Fibroblast of skin of abdomen (primary cell): ENCODE measurements at places on chromosomes 2 and 18.

- no peak for DNase-seq
Measured at GRCh38 chr2:208491641-208492040, 85.0 kb downstream of the PTH2R start.

DNA sequence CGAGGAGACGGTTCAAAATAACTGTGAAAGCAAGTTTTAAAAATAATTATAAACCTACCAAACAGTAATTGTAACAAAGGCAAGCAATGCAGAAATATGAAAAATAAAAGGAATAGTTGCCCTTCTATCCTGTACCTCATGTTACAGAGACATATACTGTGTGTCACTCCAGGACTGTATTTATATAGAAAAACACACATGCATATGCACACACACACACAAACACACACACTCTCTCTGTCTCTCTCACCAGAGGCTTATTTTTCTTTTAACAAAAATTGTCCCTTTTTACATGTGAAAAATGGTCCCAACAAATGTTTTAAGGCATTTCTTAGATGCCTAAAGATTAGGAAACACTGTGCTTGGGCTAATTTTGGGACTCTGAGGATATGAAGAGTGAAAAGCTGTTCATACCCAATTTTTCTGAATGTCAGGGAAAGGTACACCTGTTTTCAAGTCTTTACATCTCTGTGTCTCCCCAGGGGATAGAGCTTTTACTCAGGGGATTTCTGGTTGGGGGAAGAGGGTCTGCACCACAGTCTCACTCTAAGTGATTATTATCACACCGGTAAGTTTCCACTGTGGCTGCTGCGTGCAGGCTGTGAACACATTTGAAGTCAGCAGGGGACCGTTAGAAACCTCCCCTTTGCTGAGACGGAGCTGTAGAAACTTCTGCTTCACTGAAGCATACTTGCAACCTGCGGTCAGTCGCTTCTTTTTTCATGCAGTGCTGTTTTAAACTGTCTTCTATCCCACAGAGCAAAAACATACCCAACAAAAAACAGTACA is 51.4 kb upstream of the SPAG16 start:
- DNase-seq = no peak

DNA sequence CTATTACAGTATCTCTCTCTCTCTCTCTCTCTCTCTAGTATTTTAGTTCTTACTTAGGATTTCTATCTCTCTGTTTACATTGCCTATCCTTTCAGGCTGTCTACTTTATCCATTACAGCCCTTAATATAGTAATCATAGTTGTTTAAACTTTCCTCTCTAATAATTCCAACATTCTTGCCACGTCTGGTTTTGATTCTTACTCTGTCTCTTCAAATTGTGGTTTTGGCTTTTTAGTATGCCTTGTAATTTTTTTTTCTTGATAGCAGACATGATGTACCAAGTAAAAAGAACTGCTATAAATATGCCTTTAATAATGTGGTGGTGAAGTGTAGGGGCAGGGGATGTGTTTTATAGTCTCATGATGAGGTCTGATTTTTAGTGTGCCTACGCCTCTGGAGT is 1809.5 kb upstream of the CELF4 start:
- peak; percentile 46 for DNase-seq

DNA sequence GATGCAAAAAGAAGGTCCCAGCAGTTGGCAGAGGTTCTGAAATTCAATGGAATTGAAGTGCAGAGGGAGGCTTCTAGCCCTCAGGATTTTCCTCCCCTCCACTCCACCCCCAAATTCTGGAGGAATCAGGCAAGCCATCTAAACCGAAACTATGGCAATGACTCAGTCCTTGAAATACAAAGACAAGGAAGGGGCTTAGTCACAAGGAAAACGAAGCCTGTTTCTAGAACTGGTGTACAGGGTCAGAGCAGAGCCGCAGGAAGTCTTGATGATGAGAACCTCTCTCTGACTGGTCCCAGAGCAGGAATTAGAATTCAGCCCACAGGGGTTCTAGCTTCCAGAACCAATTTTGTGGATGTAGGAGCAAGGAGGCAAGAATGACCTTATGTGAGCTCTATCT is 111.7 kb upstream of the SCN1A start:
- peak; percentile 90 for DNase-seq

DNA sequence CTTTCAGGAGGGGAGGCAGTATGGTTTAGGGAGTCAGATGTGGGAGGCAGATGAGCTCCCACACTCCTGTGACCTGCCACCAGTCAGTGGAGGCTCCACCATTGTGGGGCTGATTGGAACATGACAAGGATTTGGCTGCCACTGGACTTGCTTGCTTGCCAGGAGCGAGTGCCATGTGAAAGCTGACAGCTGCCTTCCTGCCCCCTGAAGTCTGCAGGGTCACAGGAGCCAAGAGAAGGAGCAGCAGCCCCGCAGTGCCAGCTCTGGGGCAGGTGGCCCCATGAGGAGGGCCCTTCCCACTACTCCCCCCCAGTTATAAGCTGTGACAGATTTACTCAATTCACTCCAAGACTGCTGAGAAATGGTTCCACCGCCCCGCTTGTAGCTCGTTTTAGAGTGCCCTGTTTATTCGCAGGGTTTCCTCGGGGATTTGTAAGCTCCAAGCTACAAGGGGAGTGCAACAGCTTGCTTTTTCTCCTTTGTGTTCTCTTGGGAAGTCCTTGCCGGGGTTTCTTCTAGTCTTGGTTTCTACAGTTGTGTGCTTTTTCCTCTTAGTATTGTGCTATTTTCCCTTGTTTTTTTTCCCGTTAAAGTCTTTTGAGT is 414.3 kb downstream of the MEIS1 start:
- no peak for DNase-seq

DNA sequence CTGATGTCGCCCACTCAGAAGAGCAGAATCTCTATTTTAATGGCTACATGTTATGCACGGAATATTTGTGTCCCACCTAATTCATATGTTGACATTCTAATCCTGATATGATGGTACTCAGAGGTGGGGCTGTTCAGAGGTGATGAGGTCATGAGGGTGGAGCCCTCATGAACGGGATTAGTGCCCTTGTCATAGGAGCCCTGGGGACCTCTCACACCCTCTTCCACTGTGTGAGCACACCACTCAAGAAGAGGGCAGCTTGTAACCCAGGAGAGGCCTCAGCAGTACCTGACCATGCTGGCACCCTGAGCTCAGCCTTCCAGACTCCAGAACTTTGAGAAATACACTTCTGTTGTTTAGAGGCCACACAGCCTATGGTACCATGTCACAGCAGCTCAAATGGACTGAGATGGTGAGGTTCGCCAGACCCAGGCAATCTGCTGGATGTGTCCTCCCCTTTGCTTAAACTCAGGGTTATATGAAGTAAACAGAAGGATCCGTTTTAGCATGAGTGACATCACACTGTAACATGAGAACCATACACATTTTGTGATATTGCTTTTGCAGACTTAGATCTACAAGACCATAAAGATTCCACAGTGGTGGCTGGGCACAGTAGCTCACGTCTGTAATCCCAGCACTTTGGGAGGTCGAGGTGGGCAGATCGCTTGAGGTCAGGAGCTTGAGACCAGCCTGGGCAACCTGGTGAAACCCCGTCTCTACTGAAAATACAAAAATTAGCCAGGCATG is 48.7 kb downstream of the ATOH8 start:
- peak; percentile 43 for DNase-seq

DNA sequence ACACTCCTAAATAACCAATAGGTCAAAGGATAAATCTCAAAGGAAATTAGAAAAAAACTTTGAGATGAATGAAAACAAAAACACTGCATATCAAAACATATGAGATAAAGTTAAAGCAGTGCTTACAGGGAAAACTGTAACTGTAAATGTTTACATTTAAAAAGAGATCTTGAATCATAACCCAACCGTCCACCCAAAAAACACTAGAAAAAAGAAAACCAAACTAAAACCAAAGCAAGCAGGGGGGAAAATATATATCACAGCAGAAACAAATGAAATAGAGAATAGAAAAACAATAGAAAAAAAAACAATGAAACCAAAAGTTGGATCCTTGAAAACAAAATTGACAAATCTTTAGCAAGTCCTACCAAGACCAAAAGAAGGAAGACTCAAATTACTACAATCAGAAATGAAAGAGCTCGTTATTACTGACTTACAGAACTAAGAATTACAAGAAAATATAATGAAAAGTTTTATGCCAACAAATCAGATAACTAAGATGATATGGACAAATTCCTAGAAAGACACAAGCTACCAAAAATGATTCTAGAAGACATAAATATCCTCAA is 65.6 kb downstream of the TLK1 start:
- no peak for DNase-seq

DNA sequence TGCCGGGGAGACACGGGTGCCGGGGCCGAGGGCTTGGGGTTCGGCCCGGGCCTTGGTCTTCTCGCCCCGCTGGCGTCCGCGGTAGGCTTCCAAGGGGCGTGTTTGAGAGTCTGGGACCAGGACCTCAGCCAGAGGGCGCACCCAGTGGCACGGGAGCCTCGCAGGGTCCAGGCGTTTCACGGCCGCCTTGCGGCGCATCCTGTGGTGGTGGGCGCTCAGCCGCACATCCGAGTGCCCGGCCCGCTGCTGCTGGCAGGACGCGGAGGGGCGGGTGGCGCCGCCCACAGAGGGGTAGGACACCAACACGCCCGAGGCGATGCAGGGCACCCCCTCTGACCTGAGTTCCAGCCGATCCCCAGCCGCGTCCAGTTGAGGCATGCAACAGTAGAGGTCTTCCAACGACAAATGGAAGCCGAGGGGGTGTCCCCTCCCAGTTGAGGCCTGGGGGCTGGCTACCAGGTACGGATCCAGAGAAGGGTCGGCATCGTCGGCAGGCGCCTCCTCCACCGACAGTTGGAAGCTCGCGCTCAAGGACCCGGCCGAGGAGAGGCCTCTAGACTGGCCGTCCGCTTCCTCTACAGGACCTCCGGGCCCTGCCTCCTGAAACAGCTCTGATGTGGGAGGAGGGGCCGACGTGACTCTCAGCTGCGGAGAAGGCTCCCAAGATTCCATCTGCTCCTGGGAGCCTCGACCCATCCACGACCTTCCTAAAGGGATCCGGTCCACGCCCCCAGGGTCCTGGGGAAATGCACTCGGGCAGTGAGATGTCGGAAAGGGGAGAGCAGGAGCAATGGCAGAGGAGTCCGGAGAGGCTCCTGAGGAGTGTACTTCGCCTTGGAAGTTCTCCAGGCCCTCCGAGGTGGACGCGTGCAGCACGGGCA is 6.3 kb downstream of the C2orf81 start:
- no peak for DNase-seq

GRCh38 chr2:171402906-171403580 is 30.7 kb downstream of the METTL8 start:
- DNase-seq = peak; percentile 26

DNA sequence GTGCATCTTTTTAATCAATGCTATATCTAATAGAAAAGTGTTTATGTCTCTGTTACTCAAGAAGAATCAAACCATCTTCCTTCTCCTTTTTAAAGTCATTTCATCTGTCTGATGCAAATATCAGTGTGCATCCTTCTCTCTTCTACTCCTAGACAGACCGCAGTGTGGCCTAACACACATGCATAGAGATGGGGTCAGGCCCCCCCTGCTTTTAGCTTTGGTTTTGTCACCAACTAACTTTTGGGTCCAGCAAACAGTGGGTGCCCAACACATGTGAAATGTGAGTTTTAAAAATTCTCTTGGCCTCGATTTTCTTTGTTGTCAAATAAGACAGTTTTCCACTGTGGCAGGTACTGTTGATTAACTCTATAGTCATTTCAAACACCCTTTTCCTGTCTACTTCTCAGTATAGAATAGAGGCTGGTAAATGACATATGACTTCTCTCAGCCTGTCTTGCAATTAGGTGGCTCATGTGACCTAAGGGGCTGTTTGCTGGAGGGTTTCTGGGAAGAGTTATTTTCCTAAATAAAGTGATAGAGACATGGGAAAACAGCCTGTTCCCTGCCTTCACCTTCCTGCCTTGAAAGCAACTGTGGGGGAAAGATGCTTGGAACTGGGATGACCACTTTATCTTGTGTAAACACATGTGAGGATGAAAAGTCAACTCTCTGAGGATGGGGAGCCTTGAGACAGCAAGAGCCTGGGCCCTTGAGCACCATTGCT is 65.7 kb upstream of the DARS1 start:
- no peak for DNase-seq

GRCh38 chr18:75202696-75203365 is 6.1 kb downstream of the PTGR3 start:
- DNase-seq = no peak

DNA sequence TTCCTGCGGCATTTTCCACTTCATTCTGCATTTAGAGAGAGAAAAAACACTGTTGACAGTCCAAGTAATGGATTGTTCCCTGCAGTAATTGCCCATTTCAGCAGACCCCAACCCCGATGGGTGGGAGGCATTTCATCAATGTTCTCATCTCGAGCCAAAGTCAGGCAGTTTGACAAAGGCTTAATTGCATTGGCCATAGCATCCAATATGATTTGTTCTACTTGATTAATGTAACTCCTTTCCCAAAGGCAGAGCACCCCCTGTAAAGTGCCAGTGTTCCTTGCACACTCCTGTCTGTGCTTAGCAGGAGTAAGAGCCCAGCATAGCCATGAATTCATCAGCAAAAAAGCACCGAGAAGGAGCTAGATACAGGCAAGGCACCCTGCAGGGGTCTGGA is 174.4 kb downstream of the SEPTIN10 start:
- no peak for DNase-seq

DNA sequence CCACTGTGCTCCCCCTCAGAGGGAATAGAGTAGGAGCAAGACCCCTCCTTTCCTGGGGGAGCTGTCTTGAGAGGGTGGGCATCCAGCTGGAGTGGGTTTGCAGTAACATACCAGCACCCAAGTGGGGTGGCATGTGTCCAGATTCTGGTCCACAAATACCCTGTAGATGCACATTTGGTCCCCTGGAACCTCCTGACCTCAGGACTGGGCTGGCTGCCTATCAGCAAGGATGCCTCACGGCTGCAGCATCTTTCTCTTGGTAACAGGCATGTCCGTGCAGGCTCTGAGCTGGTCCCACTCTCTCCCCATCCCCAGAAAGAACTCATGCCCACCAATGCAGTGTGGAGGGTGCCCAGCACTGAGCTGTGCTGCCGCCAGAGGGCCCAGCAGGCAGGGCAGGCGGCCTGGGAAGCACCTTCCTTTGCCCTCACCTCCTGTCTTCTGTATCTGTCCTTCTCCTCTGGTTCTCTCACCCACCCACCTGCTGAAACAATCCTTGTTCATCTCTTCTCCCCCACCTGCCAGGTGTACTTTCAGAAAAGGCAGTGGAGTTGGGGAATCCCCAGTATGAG is 47.4 kb downstream of the ITGB1BP1 start:
- DNase-seq = no peak

DNA sequence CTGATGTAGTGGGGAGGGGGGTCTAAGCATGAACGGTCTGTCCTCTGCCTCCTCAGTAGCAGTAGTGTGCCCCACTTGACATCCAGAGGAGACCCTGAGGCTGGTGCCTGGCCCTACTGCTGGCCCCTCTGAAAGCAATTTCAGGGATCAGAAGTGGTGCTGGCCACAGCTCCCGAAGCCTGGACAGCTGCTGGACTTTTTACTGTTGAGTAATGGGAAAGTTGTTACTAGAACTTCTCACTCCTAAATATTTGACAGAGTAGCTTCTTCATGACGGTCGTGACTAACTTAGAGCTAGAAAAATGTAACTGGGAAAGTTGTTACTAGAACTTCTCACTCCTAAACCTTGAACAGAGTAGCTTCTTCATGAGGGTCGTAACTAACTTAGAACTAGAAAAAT is 23.3 kb downstream of the CTDP1 start:
- DNase-seq = no peak
